Aorta (tissue), 5 donors: ENCODE measurements at places on chromosomes 16 and 17. TPM values are rescaled to one million over a fixed set of nuclear protein-coding genes. Genes with fewer than 3 reads are reported as not detected.
A peak's percentile ranks its signal among the peaks of the same experiment; 100 is the strongest.

DNA sequence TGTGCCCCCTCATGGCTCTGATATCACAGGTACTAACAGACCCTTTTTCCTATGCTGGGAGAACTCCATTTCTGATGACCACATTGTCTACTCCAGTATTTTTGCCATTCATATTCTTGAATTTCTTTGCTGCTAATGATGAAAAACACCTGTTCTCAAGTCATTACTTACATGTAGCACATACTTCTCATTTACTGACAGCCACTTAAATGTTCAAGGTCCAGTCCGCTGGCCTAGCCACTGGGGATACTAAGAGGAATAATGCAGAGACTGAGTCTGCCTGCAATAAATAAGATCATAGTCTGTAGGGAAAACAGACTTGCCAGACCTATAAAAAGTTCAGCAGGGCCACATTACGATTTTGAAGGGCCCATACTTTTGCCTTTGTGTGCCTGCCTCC lies 27.5 kb downstream of the TEX14 start:
- no peak for DNase-seq

DNA sequence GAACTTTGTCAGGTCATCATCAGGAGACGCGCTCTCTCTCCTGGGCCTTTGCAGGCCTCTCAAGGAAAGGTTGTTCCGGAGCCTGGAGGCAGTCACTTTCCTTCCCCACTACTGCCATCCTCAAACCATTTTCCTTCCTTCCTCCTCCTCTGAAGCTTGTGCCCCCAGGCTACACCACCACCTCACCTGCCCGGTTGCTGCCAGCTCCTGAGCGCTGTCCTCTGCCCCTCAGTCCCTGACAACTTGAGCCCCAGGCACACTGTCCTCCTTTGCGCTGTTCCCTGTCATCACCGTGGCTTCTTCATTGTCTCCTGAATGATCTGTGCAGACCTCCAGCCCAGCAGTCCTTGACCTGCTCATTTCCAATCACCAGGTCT lies 18.9 kb downstream of the CDRT4 start:
- no peak for DNase-seq

- DNase-seq, result no peak
Observed at GRCh38 chr16:28213396-28213795, 1.6 kb upstream of the XPO6 start.

GRCh38 chr16:71895679-71896365 lies 491 bp downstream of the IST1 start:
- DNase-seq, result peak; percentile 82

GRCh38 chr16:69115361-69115760 lies 9.9 kb downstream of the HAS3 start:
- peak; percentile 31 for DNase-seq

DNA sequence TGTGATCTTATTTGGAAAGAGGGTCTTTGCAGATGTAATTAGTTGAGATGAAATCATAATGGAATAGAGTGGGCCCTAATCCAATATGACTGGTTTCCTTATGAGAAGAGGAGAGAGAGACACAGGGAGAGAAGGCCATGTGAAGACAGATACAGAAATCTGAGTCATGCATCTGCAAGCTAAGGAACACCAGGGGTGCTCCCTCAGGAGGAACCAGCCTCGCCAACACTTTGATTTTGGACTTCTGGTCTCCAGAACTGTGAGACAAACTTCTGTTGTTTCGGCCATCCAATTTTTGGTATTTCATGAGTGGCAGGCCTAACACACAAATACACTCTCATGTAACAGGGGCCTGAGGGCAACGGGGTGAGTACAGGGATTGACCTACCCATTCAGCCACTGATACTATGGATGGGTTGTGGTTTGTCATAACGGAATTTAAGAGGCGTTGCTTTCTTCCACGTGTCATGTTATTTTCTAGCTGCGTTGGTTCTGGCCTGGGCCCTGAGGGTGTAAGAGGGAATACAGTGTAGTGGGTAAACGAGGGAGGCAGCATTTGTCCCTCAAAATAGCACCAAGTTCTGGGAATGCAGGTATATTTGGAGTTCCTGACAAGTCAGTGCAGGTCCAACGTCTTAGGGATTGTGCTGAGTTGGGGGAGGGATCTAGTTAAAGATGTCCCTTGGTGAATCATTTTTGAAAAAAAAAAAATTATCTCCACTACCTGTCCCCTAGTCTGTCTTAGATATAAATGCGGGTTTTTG lies 17.7 kb downstream of the PLCG2 start:
- peak; percentile 23 for DNase-seq

GRCh38 chr16:47567321-47567720 lies 106.2 kb downstream of the PHKB start:
- no peak for DNase-seq

DNA sequence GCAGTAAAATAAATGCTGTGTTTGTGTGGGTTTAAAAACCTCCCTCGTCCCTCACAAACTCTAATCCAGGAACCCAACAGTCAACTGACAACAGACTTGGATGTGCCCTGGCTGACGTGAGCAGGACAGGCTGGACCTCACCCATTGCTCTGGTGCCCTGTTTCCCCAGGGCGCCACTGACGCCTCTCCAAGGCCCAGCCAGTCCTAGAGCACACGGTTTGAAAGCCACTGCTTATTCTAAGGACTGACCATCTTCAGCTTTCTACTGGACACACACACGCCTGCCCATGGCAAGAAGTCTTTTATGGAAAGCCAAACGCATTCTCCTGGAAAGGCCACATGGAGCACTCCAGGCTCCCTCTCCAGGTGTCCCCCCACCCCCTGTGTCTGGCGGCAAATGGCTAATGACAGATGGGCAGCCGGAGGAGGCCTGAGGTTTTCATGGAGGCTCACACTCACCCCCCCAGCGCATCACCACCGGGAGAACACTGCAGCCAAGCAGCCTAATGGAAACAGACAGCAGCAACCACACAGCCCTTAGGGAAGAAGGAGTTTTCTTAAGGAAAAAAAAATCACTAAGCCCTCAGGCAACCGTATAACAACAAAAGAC lies 319.2 kb downstream of the SOX9 start:
- DNase-seq, result no peak

GRCh38 chr17:73546114-73546513 lies 98.1 kb downstream of the SDK2 start:
- DNase-seq, result no peak

DNA sequence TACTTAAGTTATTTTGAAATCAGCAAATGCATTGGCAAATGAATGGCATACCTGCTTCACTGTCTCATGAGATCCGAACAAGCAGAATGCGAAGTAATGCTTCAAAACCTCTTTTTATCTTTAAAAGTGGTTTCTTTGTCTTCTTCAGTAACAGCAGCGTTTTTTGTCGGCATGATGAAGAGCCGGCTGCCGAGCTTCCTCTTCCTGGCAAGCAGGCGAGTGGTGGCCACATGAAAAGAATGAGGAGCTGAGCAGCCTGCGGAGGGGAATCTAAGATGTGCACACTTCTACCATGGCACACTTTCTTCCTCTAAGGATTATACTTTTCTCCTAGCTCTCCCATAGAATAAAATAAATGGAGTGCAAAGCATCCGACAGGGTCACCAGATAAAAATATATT lies 42.4 kb upstream of the AKTIP start:
- DNase-seq, result no peak

- no peak for DNase-seq
Observed at GRCh38 chr16:14505846-14506245, 124.2 kb downstream of the PARN start.

GRCh38 chr17:72684405-72685020 lies 408.0 kb downstream of the SLC39A11 start:
- no peak for DNase-seq

- DNase-seq, result no peak
Observed at GRCh38 chr16:166375-167121, 770 bp downstream of the HBM start.

GRCh38 chr16:47052666-47053640 lies 79.5 kb upstream of the DNAJA2 start:
- peak; percentile 55 for DNase-seq

- no peak for DNase-seq
Observed at GRCh38 chr17:33583518-33584417, 290.7 kb upstream of the ASIC2 start.

GRCh38 chr16:69005641-69006355 lies 99.7 kb upstream of the HAS3 start:
- DNase-seq, result no peak

GRCh38 chr17:76687298-76688164 lies 23.2 kb downstream of the MXRA7 start:
- DNase-seq, result peak; percentile 83

- DNase-seq, result peak; percentile 51
Observed at GRCh38 chr17:47700471-47701449, 6.8 kb downstream of the TBKBP1 start.

DNA sequence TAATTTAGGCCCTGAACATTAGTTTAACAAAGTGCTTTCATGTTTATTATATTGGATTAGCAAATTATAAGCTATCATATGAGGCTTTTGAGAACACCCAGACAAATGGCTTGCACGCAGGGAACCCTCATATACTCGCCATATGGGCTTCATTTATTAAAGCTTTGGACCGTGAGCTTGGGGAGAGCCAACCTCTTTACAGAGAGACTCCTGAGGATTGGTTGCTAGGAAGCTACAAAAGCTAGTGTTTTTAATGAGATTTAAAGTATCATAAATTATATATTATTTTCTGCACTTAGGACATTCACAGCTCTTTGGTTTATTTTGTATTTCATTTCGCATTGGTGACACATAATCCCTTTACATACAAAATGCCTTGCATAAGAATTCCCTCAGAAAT lies 193.8 kb upstream of the TOX3 start:
- no peak for DNase-seq

DNA sequence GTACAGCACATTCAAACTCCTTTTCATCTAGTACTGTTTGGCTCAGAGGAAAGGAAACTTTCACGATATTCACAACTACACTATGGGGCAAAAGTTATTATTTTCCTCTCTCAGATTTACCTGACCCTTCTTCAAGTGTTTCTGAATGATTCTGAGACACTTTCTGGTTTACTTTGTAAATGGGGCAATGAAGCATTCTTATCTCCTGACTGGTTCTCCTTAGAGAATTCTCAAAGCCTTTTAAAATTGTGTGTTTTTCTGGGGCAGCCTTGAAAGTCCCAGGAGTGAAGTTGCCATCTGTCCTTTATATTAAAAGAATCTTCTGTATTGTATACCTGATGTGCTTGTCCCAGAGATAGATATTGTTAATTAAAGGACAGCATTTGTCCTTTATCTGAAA lies 264.9 kb downstream of the FTO start:
- DNase-seq, result no peak

- no peak for DNase-seq
Observed at GRCh38 chr16:10629592-10629963, 49.2 kb upstream of the EMP2 start.

GRCh38 chr16:19437280-19437679 lies 19.6 kb downstream of the TMC5 start:
- no peak for DNase-seq

GRCh38 chr17:60905709-60906108 lies 228.1 kb downstream of the BCAS3 start:
- no peak for DNase-seq

- no peak for DNase-seq
Observed at GRCh38 chr17:16327018-16327417, 26.3 kb downstream of the CENPV start.

GRCh38 chr17:59441464-59442096 lies 110.1 kb downstream of the YPEL2 start:
- DNase-seq, result no peak

DNA sequence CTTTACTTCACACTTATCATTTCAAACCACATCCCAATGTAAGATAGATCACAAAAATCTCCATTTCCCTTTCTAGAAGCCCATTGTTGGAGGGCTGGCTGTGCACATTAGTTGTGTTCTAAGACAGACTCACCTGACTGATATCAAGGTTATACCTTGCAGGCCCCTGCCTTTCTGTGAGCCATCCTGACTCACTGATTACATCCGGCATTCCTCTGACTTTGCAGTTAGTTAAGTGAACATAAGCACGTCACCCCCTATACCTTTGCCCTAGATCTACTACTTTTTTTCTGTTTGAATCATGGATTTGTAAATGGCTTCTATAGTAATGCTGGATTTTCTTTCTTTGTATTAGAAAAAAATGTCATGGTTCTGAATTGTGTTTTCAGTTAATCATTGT lies 78.3 kb downstream of the TANGO6 start:
- no peak for DNase-seq

DNA sequence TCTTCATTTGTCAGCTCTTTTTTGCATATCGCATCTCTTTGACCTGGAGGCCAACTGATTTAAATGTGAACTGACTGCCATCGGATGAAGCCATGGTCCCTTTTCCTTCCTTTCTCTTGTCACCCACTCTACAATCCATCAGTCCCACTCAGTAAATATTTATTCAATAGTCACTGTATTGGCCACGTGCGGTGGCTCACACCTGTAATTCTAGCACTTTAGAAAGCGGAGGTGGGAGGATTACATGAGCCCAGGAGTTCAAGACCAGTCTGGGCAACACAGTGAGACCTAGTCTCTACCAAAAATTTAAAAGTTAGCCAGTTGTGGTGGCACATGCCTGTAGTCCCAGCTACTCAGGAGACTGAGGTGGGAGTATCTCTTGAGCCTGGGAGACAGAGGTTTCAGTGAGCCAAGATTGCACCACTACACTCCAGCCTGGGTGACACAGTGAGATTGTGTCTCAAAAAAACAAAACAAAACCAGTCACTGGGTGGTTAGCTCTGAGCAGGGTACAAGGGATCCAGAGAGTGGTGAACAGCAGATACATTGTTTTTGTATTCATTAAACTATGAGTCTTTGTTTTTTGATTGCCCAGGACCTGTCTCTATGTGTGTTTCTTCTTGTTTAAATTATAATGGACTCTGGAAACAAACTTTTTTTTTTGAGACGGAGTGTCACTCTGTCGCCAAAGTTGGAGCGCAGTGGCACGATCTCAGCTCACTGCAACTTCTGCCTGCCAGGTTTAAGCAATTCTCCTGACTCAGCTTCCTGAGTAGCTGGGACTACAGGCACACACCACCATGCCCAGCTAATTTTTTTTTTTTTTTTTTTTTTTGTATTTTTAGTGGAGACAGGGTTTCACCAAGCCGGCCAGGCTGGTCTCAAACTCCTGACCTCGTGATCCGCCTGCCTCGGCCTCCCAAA lies 6.9 kb downstream of the PHAF1 start:
- DNase-seq, result no peak

Gene GRAP
- total RNA-seq, result 4.0 TPM

Gene YBX2
- total RNA-seq, result 0.60 TPM

Gene PRDM7
- total RNA-seq, result not detected

Gene MMP28
- total RNA-seq, result 4.5 TPM

Gene NACA2
- total RNA-seq, result not detected

Gene NPIPA5
- 20.1 TPM for total RNA-seq

Gene TNFSF12
- total RNA-seq, result 84.5 TPM

Gene FKBP10
- total RNA-seq, result 140 TPM

Gene HNF1B
- total RNA-seq, result not detected

Gene GUCY2D
- total RNA-seq, result not detected

Gene MAP3K14
- 10.6 TPM for total RNA-seq

Gene PCGF2
- 75.5 TPM for total RNA-seq

Gene GHDC
- 26.0 TPM for total RNA-seq

Gene ADAP2
- 44.6 TPM for total RNA-seq

Gene CDC6
- 2.5 TPM for total RNA-seq
